ENCODE measurements at places on chromosomes 16 and 17. TPM values are rescaled to one million over a fixed set of nuclear protein-coding genes. Genes with fewer than 3 reads are reported as not detected.

DNA sequence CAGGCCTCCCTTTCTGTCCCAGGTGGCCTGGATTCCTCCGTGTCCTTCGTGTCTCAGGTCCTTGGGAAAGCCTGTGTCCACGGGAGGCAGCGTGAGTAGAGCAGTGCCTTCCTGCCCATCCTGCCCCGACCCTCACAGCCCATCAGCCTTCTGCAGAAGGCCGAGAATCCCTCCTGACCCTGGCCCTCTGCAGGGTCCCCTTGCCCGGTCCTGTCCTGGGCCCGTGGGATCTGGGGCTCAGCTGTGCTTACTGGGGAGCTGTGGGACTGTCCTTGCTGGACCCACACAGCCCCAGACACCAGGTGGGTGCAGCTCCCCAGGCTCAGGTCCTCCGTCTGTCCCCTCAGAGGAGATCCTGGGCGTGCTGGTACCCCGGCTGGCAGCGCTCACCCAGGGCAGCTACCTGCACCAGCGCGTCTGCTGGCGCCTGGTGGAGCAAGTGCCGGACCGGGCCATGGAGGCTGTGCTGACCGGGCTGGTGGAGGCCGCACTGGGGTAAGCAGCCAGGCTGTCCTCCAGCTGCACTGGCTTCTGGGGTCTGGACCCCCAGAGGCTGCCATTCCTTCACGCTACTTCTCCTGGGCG lies 3.9 kb downstream of the TELO2 start:
- DNase-seq, result no peak

GRCh38 chr16:68466174-68466573 lies 17.9 kb upstream of the SMPD3 start:
- no peak for DNase-seq

- no peak for DNase-seq
These were observed 161.4 kb upstream of the KCNJ16 start for GRCh38 chr17:69913616-69914015.

GRCh38 chr17:31318851-31319661 lies 2.4 kb downstream of the EVI2A start:
- no peak for DNase-seq

Gene IL34
- 5.0 TPM for polyA plus RNA-seq

GRCh38 chr17:46877466-46877865 lies 26.1 kb downstream of the WNT9B start:
- no peak for DNase-seq

GRCh38 chr17:51258756-51259563 lies 889 bp downstream of the MBTD1 start:
- no peak for DNase-seq

GRCh38 chr17:50863221-50863843 lies 2.8 kb downstream of the TOB1 start:
- no peak for DNase-seq

DNA sequence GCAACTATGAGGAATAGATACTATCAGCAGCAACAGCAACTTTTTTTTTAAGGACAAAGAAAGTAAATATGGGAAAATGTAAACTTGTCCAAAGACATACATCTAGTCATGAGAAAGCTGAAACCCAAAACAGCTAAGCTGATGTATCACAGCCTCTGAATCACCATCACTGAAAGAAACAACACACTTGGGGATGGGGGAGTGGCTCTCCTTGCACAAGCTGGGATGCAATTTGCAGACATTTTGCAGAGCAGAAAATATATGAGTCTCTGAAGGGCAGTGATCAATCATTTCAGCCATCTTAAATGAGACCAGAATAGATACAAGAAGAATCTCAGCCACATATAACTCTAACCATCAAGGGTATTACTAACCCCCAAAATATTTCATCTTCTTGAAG lies 79.1 kb downstream of the GRIN2A start:
- no peak for DNase-seq

- DNase-seq, result no peak
These were observed 1.4 kb downstream of the MMD start for GRCh38 chr17:55420067-55420775.

- DNase-seq, result no peak
These were observed 1.7 kb upstream of the AKTIP start for GRCh38 chr16:53504665-53505064.

DNA sequence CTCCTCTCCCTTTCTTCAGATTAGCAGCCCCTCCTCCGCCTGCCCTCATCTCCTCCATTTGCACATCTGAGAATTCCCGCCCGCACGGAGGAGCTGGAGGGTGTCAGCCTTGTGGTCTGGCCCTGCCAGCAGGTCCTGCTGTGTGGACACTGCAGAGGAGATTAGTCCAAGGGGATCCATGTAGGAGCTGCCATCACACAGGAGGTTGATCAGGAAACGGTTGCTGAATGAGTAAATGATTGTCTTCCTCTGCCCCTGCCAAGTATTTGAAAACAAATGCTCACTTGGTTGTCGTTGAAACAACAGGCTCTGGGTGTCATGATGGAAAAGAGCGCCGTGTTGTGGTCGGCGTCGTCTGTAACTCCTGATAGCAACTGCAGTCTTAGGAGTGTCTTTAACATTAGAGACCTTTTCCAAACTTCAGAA lies 63.8 kb upstream of the CHMP6 start:
- DNase-seq, result no peak

DNA sequence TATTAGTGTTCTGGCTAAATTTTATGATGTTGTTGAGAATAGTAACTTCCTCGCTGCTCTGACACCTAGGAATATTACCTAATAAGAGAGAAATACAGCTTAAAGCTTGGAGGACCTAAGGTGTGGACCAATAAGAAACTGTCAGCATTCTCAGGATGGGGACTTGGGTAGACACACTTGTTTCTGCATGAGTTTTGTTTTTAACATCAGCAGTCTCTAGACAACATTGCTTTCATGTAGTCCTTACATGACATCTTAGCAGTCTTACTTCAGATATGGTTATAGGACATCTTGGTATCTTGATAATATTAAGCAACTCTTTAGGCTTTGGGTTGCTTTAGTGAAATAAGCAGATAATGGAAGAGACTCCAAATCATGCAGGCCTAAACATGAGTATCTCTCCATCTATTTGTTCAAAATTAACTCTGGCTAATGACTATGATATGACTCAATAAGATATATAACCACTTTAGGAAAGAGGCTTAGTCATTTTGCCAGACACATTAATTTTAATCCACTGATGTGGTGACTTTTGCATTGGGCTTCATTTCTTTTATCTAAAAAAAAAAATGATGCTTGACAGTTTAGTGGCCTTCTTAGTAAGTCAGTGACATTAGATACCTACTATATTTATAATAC lies 84.5 kb downstream of the WNT3 start:
- DNase-seq, result no peak

Gene GAS2L2
- not detected for polyA plus RNA-seq

Gene MYH8
- 2,354 TPM for polyA plus RNA-seq

DNA sequence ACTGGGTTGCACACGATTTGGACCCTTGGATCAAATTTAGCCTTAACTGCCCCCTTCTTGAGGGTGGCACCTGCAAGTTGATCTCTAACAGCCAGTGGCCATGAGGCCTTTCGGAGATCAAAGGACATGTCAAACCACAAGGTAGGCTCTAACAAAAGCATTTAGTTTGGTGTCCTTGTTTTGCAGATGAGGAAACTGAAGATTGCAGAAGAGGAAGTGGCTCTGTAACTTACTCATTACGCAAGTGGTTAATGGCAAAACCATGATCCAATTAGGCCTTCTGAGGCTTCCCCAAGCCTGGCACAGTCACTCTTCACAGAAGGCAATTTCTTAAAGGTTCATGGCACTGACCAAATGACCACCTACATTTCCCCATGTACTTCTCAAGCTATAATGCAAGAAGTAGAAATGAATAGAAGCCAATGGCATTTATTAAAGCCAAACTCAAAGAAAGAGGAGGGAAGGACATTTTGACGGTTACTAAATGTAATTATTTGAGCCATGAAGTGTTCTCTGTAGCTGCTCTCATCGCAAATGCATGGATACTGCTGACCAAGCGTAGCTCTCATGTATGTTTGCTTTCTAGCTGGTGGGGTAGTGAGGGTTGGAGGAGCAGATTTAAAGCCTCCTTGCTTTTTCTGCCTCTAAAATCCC lies 32.8 kb upstream of the ABCC12 start:
- DNase-seq, result no peak

GRCh38 chr17:35540589-35541404 lies 3.3 kb upstream of the SLFN12L start:
- DNase-seq, result no peak

DNA sequence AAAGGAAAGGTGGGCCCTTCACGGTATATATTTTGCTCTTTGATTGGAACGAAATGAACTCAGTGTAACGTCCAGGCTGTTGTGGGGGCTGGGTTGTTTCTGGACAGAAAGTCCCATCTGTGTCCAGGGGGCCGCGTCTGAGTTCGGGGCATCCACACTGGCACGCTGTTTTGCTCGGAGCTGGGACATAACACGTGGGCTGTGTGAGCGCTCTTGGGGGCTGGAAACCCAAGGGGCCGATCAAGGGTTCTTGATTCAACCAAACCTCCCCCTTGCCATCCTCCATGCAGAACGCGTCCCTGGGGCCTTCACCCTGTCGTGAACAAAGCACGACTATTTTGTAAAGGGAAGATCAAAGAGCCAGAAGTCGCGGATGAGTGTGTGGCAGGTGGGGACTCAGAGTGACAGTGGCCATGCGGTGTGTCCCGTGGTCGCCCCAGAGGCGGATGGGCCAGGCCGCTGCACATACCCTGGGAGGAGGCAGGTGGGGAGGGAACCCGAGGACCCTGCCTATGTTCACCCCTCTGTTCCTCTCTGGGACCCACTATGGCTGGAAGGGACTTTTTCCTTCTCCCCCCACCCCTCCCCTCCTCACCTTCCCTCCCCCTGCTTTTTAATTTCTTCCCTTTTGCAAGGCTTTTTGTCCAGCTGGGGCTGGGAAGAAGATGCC lies 387.2 kb downstream of the SEC14L1 start:
- DNase-seq, result no peak

DNA sequence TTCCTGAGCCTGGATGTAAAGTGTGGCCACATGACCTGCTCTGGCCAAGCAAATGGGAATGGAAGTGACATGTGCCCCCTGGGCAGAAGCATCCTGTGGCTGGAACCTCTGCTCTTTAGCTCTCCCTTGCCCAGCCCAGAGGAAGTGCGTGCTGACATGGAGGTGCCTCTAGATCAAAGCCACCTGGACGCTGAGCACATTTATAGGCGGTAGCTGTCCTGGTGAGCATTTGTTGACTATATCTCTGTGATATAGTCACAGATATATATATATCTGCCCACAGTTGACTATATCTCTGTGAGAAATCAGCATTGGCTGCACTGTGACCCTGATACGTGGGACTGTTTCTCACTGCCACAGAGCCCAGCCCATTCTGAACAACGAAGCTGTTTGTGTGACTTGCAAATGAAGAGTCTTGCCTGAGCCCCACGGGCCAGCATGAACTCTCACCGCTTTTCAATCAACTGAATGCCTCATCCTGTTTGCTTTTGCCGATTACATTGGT lies 118.8 kb downstream of the C16orf95 start:
- DNase-seq, result no peak

Gene C17orf78
- polyA plus RNA-seq, result not detected

DNA sequence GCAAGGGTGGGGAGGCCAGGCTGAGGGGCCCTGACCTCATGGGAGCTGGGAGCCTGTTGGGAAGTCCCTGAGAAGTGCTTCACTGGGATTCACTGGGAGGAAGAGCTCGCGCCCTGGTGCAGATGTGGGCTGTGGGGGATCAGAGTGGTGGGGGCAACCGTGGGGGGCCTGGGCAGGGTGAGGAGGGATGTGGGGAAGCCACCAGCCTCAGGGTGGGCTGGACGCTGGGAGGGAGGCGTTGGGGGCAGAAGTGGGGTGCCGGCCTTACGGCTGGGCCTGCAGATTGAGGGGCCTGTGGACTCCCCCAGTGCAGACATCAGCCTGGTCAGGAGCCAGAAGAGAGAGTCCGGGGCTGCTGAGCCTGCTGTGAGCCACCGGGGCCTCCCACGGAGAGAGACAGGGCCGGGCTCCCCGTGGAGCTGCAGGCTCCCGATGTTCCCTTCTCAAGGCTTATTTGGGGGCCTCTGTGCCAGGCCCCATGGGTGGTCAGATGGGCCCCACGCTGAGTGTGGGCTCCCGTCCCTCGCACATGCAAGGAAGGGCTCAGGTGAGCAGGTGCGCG lies 7.8 kb downstream of the DPEP1 start:
- DNase-seq, result no peak

Gene GAN
- polyA plus RNA-seq, result 2.7 TPM

DNA sequence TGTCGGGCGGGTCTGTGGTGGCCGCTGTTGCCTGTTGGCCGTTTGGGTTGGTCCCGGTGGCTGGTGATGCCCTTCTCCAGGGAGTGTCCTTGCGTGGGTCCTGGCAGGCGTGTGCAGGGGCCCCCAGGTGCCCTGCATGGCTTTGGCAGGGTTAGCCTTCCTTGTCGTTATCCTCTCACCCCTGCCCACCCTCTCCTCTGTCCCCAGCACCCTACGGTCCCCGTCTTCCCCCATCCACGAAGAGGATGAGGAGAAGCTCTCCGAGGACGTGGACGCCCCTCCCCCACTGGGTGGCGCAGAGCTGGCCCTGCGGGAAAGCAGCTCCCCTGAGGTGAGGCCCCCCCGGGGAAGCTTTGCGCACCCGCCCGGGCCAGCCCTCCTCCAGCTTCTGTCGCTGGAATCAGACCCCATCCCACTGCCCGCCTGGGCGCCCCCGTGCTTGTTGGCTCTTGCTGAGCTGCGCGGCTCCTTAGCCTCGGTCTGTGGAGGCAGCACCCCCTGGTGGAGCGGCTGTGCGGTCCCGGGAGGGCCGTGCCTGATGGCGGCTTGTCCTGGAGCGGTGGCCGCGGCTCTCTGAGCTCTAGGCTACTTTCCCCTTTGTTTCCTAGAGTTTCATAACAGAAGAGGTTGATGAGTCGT lies 10.6 kb upstream of the NUDT16L1 start:
- DNase-seq, result no peak

Gene EFNB3
- polyA plus RNA-seq, result 4.4 TPM

GRCh38 chr17:11779892-11780291 lies 181.6 kb downstream of the DNAH9 start:
- no peak for DNase-seq

DNA sequence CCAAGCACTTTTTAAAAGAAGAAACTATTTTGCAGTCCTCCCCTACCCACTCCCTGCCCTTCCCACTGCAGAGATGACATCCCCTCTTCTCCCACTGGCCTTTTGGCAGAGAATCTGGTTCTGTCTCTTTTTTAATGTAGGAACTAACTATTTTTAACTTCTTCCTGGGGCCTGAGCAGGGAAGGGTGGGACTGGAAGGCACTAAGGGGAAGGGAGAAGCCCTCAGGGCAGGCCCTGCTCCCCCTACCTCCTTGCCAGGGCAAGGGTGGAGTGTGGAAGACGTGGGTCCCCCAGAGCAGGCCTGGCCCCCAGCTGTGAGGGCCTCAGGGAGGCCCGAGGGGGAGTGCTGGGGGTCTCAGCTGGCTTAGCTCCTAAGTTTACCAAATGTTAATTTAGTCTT lies 19.5 kb downstream of the UNC13D start:
- no peak for DNase-seq

Gene CDRT15L2
- polyA plus RNA-seq, result not detected

Gene TRAF7
- 43.7 TPM for polyA plus RNA-seq

DNA sequence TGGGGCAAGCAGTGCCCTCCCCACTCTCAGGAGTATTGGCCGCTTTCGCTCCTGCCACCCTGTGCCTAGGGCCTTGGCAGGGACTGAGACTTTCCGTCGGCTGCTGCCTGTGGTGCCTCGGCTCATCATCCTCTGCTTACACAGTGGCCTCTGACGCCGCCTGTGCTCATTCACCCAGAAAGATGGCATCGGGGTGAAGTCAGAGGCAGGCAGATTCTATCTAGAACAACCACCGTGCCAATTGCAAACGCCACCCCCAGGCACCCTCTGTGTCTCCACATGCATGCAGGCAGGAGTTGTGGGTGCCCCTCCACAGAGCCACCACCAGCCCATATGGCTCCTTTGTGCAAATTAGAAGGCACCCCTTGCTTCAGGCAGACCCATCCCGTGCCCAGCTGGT lies 154.2 kb upstream of the GSE1 start:
- DNase-seq, result no peak

- DNase-seq, result peak; percentile 72
These were observed 3.0 kb downstream of the ALDH3A1 start for GRCh38 chr17:19744922-19745757.

Data from forelimb muscle (tissue), 1 donor.